ENCODE measurements at places on chromosomes 1 and 21.

- DNase-seq, result no peak
Measured at GRCh38 chr1:201375169-201375568, 2.3 kb downstream of the TNNT2 start.

- no peak for DNase-seq
Measured at GRCh38 chr21:38399103-38399502, 99.2 kb downstream of the ERG start.

DNA sequence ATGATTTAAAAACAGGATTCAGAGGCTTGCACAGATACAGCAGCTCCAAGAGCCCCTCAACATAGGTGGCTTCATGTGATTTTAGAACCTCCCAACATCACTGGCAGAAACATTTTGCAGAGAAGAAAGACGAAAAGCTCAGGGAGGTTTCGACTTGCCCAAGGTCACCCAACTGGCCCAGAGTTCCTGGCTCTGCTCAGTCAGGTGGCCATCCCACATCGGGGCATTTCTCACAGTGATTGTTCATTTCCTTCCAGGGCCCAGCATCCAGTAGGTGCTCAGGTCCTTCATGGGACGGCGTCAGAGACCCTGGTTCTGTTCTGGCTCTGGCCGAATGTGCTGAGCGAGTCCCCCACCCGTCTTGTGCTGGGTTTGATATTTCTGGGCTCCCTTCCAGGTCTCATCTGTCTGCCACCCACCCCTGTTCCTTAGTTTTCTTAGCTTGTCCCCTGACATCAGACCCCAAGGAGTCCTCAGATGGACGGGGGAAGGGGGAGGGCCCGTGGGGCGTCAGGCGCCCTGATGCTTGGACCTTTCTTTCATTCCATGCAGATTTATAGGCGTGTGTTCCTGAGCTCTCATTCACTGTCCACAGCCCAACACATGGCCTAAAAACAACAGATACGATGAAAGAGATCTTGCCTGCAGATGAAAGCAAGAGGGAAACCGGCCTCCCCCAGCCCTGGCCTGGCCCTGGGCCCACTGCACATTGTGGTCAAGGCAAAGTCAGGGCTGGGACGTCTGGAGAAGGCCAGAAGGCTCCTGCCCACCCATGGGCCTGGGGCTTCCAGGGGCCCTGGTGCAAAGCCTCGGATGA is 123.1 kb upstream of the ZBTB40 start:
- DNase-seq, result no peak

DNA sequence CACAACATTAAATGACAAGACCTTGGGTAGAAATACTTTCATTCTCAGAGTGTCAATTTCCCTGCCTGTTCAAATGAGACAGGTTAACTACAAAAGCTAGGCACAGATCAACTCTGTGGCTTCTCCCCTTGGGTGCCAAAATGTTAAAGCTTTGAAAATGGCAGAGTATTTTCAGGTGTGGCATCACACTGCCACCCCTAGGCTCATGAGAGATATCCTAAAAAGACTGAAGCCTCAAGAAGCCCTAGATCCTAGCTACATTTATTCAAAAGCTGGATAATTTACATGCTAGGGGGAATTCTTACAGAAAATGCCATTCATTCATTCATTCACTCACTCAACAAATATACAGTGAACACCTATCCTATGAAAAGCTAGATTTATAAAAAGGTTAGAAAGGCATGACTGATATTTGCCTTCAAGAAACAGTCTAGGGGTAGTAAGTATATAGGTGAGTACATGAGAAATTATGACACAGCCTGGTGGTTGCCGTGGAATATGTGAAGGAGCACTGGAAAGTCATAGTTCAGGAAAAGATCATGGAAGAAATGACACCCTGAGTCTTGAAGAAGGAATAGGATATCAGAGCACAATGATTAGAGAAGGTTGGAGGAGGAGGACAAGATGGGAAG is 15.9 kb upstream of the RAB4A start:
- DNase-seq, result no peak

- peak; percentile 88 for DNase-seq
Measured at GRCh38 chr1:155938220-155938627, 3.2 kb upstream of the RXFP4 start.

DNA sequence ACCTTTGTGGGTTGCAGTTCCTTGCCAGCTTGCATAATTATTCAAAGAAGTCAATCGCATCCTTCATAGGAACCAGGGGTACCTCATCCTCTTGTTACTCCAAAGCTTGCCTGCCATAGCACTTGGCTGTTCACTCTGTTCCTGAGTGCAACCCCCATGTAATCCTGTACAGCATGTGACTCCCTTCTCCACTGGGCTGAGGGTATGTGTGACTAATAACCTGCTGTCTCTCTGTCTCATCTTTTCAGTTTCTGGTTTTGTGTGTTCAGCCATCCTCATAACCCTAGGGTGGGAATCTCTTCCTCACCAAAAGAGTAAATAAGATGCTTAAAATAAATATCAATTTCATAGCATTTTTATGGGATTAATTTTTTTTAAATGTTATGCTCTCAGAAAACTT is 351.9 kb downstream of the S1PR1 start:
- DNase-seq, result no peak

GRCh38 chr1:218964471-218965185 is 209.1 kb upstream of the LYPLAL1 start:
- no peak for DNase-seq

DNA sequence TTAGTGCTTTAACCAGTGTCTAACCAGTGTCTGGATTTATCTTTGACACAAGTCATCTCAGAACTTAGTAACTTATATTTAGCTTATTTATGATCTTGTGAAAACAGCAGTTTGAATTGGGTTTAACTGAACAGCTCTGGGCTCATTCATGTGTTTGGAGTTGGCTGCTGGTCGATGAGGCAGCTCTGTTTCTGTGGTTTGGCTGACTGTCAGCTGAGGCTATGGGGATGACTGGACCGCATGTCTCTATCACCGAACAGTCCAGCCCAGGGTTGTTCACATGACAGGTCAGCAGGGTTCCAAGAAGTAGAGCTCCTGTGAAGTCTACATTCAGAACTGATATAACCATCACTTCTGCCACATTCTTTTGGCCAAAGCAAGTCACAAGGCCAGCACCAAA is 29.1 kb upstream of the C21orf91 start:
- DNase-seq, result no peak

DNA sequence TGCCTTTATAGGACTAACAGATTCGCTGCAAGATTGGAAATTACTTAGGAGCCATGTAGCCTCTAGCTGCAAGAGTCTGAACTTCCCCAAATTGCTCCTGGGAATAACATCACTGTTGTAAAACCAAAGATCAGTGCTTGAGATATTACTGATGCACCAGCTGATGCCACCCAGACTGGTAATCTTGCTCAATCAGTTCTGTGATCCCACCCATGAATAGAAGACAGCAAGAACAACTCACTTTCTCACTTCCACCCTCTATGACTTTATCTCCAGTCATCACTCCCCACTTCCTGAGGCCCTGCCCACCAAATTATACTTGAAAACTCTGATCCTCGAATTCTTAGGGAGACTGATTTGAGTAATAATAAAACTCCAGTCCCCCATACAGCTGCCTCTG is 1011.1 kb downstream of the PLA2G4A start:
- no peak for DNase-seq

DNA sequence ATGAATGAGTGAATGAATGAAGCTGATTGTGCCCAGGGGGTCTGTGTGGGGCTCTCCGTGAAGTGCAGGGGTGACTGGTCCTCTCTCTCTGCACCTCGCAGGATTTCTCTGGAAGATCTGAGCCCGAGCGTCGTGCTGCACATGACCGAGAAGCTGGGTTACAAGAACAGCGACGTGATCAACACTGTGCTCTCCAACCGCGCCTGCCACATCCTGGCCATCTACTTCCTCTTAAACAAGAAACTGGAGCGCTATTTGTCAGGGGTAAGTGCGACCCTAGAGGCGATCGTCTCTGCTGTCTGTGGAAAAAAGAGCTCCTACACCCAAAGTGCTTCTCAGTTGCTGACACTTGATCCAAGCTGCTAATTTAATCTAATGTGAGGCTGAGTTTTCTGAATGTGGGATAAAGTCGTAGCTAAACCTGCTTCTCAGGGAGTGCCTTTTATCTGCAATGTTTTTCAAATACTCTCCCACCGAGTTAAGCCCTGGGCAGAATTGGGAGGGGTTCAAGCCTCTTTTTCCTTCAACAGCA is 101.7 kb downstream of the HUNK start:
- DNase-seq, result no peak

- peak; percentile 29 for DNase-seq
Measured at GRCh38 chr1:40477678-40478053, 576 bp downstream of the ZFP69 start.

DNA sequence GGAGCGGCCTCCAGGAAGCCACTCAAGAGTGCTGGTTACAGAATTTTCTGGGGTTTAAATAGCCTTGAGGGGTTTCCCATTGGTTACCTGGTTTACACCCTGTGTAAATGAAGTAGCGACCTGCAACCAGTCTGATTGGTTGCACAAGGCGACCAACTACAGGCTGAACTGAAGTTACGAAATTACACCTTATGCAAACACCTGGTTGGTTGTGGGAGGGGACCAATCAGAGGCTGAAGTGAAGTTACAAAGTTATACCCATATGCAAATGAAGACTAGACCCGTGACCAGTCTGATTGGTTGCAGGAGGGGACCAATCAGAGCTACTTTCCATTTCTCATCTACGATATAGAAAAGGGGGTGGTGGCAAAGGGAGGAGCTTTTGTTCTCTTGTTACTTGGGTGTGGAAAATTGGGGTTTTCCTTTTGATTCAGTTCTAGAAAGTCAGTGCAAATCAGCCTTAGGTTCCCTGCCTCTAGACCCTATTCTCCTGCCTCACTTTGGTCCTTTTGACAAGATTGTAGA is 22.2 kb upstream of the C1orf174 start:
- DNase-seq, result no peak

GRCh38 chr1:202274611-202275010 is 67.1 kb downstream of the UBE2T start:
- DNase-seq, result no peak

DNA sequence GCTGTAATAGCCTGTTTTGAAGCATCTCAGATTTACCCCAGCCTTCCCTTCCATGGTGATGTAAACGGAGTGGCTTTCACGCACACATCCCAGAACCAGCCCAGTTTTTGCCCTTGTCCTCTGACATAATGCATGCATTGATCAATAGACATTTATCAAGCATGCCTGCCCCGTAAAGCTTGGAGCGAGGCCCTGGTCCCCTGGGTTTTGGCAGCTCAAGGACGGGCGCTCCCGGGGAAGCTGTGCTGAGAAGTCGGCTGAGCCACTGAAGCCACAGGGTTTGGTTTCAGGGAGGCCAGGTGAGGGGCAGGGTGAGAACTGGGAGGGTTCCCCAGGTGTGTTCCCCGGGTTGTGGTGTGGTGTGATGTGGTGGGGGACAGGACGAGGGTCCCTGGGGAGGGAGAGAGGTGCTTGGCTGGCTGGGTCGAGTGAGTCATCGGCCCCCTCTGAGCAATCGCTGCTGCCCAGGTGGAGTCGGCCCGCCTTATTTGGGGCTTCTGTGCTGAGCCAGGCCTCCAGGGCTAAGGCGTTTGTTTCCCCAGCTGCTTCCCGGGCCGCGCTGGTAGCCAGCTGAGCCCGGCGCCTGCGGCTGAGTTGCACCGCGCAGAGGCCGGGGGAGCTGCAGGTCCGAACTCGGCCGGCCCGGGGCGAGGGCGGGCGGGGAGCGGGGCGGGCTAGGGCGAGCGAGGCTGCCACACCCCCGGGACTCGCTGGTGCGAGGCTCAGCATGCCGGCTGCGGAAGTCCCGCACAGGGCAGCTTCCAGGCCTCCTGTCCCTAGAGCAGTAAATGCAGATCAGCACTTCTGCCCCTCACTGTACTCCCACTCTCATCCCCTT is 23.6 kb downstream of the ATP2B4 start:
- no peak for DNase-seq

DNA sequence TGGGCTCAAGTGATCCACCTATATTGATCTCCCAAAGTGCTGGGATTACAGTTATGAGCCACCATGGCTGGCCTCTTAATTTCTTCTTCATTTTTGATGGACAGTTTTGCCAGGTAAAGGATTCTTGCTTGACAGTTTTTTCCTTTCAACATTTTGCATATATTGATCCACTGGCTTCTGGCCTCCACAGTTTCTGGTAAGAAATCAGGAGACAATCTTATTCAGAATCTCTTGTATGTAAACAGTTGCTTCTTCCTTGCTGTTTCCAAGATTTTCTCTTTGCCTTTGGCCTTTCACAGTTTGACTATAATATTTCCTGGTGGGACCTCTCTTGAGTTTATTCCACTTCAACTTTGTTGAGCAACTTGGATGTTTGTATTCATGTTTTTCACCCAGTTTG is 20.1 kb upstream of the KLF18 start:
- DNase-seq, result no peak

GRCh38 chr1:229093609-229094336 is 177.1 kb upstream of the RAB4A start:
- no peak for DNase-seq

GRCh38 chr1:53324728-53325297 is 3.1 kb downstream of the LRP8 start:
- DNase-seq, result no peak

DNA sequence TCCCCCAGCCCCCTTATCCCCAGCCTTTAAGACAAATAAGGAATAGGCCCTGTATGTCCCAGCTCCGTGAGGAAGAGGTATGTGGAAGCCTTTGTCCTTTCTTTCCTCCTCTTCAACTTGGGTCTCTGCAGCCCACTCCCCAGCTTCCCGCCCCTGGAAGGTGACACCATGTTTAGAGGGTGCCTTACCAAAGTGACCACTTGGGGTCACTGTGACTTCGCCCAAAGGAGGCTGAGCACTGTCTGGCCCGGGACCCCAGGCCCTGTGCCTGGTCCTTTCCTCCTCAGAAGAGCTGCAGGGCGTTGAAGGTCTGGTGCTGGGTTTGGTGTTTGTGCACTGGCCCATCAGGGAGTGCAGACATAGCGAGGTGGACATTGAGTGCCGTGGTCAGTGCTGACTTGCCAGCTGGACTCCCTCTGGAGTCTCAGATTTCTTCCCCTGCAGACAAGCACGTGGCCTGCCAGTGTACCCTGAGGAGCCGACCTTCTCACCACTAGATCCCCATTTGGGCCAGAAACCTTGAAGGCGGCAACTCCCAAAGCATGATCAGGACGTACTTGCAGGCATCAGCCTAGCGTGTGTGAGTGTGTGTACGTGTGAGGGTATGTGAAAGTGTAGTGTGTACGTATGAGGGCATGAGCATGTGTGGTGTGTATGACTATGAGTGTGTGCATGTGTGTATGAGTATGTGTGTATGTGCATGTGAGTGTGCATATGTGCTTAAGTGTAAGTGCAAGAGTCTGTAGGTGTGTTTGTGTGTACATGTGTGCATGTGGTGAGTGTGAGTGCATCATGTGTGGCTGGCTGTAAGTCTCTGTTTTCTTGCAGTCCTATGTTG is 181.4 kb upstream of the KIAA0040 start:
- DNase-seq, result peak; percentile 56

All from cerebellum (tissue), 4 donors.